ENCODE measurements at places on chromosomes 3 and 15.

DNA sequence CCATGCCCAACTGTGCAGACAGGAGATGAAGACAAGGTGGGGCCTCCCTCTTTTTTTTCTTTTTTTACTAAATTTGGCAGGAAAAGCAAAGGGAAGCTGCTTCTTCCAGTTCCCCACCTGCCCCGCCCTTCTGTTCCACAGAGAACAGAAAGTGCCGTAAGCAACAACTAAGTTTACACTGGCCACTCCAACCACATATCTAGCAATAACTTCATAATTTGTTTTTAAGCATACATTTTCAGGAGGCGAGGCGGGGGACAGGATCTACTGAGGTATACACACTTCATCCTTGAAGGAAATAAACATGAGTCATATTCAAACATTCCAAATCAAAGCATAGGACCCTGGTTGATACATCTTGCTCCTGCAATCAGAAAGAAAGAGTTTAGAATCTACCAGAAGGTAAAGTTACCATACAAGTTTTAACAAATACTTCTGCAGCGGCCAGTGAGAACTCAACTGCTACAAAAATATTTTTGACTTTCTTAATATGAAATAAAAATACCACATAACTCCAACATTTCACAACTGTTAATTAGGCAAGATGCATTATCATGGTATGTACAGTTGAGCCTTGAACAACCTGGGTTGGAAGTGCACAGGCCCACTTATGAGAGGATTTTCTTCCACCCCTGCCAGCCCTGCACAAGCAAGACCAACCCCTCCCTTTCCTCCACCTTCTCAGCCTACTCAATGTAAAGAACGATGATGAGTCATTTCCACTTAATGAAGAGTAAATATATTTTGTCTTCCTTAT, 50.7 kb downstream of the FOXP1 start:
- DNase-seq, result no peak

GRCh38 chr15:65524226-65524625, 6.0 kb upstream of the HACD3 start:
- no peak for DNase-seq

DNA sequence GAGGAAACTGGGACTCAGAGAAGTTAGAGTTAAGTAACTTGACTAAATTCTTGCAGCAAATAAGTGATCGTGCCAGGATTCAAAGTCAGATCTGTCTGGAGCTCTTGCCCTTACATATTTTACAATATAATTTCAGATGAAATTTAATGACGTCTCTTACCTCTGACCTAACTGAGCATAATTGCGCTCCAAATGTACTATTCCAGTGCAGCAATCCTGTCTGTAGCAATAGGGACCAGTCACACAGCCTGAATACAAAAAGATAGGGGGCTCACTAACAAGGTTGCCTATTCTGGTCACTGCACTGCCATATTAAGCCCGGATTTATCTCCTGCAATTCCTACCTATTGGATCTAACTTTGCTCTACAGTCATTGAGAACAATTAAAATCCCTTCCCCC, 316.4 kb downstream of the ZBTB20 start:
- DNase-seq, result no peak

GRCh38 chr3:108036984-108037741, 53.7 kb downstream of the CD47 start:
- DNase-seq, result no peak

- DNase-seq, result no peak
These were observed 640.6 kb upstream of the DPPA4 start for GRCh38 chr3:109977897-109978296.

DNA sequence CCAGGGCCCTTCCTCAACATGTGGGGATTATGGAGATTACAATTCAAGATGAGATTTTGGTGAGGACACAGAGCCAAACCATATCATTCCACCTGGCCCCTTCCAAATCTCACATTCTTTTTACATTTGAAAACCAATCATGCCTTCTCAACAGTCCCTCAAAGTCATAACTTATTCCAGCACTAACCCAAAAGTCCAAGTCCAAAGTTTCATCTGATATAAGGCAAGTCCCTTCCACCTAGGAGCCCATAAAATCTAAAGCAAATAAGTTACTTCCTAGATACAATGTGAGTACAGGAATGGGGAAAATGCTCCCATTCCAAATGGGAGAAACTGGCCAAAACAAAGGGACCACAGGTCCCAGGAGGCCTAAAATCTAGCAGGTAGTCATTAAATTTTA, 309.5 kb upstream of the SLITRK3 start:
- no peak for DNase-seq

DNA sequence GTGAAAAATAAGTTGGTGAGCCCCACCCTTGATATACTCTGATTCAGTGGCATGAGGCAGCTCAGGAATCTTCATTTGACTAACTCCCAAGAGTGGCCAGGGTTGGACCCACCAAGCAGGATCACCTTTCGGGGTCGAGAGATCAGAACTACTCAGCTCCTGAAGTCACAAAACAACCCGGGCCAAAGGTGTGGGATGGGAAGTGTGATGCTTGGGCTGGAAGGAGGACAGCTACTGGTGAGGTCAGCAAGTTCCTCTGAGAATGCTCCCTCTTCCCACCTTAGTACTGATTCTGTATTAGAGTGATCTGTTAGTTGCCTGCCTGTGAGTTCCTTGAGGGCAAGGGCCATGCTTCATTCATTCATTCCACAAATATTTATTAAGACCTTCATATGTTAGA, 15.1 kb downstream of the ESYT3 start:
- DNase-seq, result no peak

- DNase-seq, result no peak
These were observed 1.2 kb upstream of the BAHD1 start for GRCh38 chr15:40439461-40439959.

- DNase-seq, result no peak
These were observed 104.4 kb downstream of the HERC1 start for GRCh38 chr15:63729115-63729884.

DNA sequence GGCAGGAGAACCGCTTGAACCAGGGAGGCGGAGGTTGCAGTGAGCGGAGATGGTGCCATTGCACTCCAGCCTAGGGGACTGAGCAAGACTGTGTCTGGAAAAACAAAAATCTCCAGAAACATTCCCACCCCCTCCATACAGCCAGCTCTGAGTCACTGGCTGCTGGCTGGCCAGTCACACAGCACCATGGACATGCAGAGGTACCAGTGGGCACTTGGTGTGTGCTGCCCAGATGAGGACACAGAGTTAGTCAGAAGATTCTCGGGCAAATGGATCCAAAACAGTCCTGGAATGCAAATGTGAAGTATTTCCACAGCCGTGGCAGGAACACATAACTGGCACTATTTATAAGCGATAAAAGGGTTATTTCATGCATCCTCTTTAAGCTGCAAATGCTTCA, 44.6 kb downstream of the BDH1 start:
- no peak for DNase-seq

DNA sequence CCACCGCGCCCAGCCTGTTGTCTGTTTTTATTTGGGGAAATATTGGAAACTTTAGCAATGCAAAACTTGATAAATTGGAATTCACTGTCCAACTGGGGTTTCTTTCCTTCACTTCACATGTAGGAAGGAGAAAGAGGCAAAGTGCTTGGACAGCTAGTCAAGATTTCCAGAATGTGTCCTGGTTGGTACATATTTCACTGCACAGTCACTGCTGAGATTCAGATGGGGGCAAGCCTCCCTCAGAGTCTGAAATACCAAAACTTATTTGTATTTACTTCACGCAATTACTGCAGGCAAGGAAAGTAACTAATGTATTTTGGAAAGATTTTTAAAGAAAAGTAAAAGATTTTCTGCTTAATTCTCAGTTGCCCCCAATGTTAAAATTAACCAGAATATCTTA, 21.0 kb downstream of the LRRC31 start:
- no peak for DNase-seq

- DNase-seq, result peak; percentile 30
These were observed 3.1 kb downstream of the FOXL2NB start for GRCh38 chr3:138950006-138950644.

GRCh38 chr3:179743913-179744312, 91.1 kb downstream of the USP13 start:
- no peak for DNase-seq

GRCh38 chr3:104126864-104127553, 1239.7 kb upstream of the ALCAM start:
- DNase-seq, result no peak

- peak; percentile 57 for DNase-seq
These were observed 87.3 kb upstream of the C15orf61 start for GRCh38 chr15:67433495-67434099.

GRCh38 chr15:36294359-36294758, 285.1 kb upstream of the CDIN1 start:
- DNase-seq, result no peak
